A673 (cell line): ENCODE measurements at places on chromosomes 6 and 20. TPM values are rescaled to one million over a fixed set of nuclear protein-coding genes. Genes with fewer than 3 reads are reported as not detected.
A peak's percentile ranks its signal among the peaks of the same experiment; 100 is the strongest.

Gene TINAG
- not detected in 2 replicates for total RNA-seq

Gene GSTA2
- not detected in 2 replicates for total RNA-seq

Gene UNC5CL
- 0.41 and 1.2 TPM in 2 replicates for total RNA-seq

Gene MUCL3
- not detected in 2 replicates for total RNA-seq

Gene ALDH8A1
- total RNA-seq = 0.45 and 0.76 TPM in 2 replicates

Gene MOXD1
- total RNA-seq = not detected in 2 replicates

Gene DEF6
- total RNA-seq = 0.37 and 0.44 TPM in 2 replicates

Gene OR2J3
- total RNA-seq = not detected in 2 replicates

Gene MYCT1
- total RNA-seq = not detected in 2 replicates

Gene KCNK16
- total RNA-seq = not detected in 2 replicates

Gene TGM3
- 0.11 TPM in 1 of 2 replicates, not detected in the other for total RNA-seq

Gene SENP6
- 92.7 and 103 TPM in 2 replicates for total RNA-seq

Gene KIFC1
- total RNA-seq = 123 and 133 TPM in 2 replicates

DNA sequence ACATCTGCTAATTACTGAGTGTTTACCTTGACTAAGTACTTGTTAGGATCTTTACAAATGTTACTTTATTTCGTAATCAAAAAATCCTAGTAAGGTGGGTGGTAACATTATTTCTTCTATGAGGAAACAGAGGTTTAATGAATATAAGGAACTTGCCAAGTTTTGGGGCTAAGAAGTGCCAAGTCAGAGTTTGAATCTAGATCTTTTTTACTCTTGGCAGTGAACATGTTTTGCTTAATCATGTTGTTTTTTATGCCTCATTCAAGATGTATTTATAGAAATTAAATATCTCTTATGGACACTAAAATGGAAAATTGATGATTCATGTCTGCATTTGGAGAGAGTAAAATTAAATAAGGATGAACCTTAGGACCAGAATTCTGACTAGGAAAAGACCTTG is 393.7 kb downstream of the UTRN start:
- peaks cover 8% of the 10 kb centered on the region for H3K4me1 ChIP-seq
- no peak for DNase-seq
- no peaks in the 10 kb centered on the region for H3K27me3 ChIP-seq
- H3K36me3 ChIP-seq = no peaks in the 10 kb centered on the region
- H3K27ac ChIP-seq = no peak overlapping the region

GRCh38 chr6:45922728-45923351 is 92.8 kb downstream of the CLIC5 start:
- H3K27me3 ChIP-seq = no peaks in the 10 kb centered on the region
- H3K36me3 ChIP-seq = no peaks in the 10 kb centered on the region
- no peak overlapping the region for H3K4me3 ChIP-seq

- no peak overlapping the region for H3K4me3 ChIP-seq
- no peaks in the 10 kb centered on the region for H3K27me3 ChIP-seq
- H3K36me3 ChIP-seq = no peaks in the 10 kb centered on the region
- no peak overlapping the region for H3K27ac ChIP-seq
- H3K4me1 ChIP-seq = no peaks in the 10 kb centered on the region
Measured at GRCh38 chr20:23151008-23151703, 65.0 kb upstream of the CD93 start.

DNA sequence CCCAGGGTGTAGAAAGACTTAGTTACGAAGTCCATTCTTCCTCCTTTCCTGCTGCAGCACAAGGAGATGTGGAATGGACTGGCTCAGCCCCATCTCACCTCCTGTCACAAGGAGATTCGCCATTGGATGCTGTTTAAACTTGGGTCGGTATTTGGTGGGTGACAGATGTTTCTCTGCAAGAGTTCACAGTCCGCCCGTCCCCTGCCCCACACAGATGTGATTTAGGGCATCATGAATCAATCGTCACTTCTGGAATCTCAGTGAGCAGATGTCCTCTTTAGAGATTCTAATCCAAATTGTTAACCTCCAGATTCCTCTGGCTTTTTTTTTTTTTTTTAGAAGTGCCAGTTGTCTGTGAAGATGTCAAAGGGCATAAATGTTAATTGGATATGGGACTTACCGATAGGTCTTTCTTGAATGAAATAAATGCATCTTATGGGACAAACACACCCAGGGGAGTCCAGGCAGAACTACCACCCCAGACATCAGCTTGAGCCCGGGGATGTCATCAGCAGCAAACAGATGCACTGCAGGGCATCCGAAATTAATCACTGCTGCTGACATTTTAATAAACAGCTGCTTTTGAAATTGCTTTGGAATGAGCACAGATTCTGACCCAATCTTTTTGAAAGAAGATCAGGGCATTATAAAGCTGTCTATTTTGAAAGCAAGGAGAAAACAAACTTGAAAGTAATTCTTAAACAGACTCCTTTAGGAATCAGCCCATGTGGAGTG is 117.6 kb upstream of the CDH4 start:
- H3K4me1 ChIP-seq = no peaks in the 10 kb centered on the region
- H3K36me3 ChIP-seq = no peaks in the 10 kb centered on the region
- H3K4me3 ChIP-seq = no peak overlapping the region
- H3K27ac ChIP-seq = no peak overlapping the region

- peaks cover 19% of the 10 kb centered on the region for H3K36me3 ChIP-seq
- H3K4me1 ChIP-seq = peaks cover 3% of the 10 kb centered on the region
- no peak for DNase-seq
- H3K27ac ChIP-seq = no peak overlapping the region
- no peak overlapping the region for H3K4me3 ChIP-seq
- H3K27me3 ChIP-seq = no peaks in the 10 kb centered on the region
Measured at GRCh38 chr20:50141811-50142561, 11.5 kb downstream of the PEDS1 start.

GRCh38 chr6:106558364-106558763 is 70.9 kb downstream of the RTN4IP1 start:
- no peak overlapping the region for H3K27ac ChIP-seq
- no peaks in the 10 kb centered on the region for H3K36me3 ChIP-seq
- H3K4me1 ChIP-seq = no peaks in the 10 kb centered on the region
- no peak overlapping the region for H3K4me3 ChIP-seq
- no peaks in the 10 kb centered on the region for H3K27me3 ChIP-seq
- no peak for DNase-seq

- no peak for DNase-seq
- no peak overlapping the region for H3K27ac ChIP-seq
- H3K4me3 ChIP-seq = no peak overlapping the region
- peaks cover 18% of the 10 kb centered on the region for H3K4me1 ChIP-seq
- H3K27me3 ChIP-seq = no peaks in the 10 kb centered on the region
- H3K36me3 ChIP-seq = no peaks in the 10 kb centered on the region
Measured at GRCh38 chr20:54056762-54057639, 13.4 kb downstream of the BCAS1 start.

DNA sequence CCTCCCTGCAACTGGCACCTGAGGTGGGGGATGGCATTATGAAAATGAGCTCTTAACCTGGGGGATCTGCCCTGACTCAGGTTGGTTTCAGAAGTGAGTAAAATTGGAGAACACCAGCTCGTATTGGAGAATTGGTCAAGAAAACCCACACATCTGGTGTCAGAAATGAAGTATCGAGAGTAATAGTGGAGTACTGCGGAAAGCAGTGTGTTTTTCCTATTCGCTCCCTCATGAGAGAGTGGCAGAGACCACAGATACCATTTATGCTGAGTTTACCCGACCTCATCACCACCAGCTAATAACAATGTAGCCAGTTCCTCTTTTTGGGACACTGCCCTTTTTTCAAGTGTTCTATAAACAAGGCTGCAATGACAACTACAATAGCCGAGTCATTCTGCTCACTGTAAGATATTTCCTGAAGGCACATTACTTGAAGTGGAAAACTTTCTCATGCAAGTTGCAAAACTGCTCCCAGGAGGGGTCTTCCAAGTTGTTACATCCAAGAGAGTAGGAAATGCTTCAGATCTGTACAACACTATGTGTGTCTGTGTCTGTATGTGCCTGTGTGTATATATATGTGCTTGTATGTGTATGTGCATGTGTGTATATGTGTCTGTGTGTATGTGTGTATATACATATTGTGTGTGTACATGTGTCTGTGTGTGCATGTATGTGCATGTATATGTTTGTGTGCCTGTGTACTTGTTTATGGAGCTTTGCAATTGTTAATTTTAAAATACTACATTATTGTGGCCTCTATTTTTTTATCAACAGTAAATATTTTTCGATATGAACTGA is 106.0 kb upstream of the CST7 start:
- H3K4me1 ChIP-seq = no peaks in the 10 kb centered on the region
- no peak overlapping the region for H3K4me3 ChIP-seq
- H3K27me3 ChIP-seq = no peaks in the 10 kb centered on the region

- H3K4me1 ChIP-seq = no peaks in the 10 kb centered on the region
- DNase-seq = peak; percentile 46
- no peak overlapping the region for H3K27ac ChIP-seq
- H3K4me3 ChIP-seq = no peak overlapping the region
- no peaks in the 10 kb centered on the region for H3K27me3 ChIP-seq
- H3K36me3 ChIP-seq = no peaks in the 10 kb centered on the region
Measured at GRCh38 chr6:54697424-54697823, 149.1 kb upstream of the FAM83B start.

DNA sequence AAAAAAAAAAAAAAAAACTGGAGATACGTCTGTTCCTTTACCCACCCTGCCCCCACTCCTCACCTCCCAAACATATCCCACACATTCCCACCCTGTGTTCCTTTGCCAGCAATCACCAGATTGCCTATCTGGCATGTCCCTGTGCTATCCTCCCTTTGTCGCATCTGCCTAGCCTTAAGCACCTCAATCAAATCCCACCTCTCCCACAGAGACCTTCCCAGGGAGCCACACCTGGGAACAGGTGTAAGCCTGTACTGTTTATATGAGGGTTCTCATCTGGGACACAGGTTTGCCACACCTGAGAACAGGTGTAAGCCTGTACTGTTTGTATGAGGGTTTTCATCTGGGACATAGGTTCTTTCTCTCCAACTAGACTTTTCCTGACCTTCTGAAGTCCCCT is 16.7 kb downstream of the WFDC3 start:
- DNase-seq = no peak
- H3K27ac ChIP-seq = no peak overlapping the region
- no peaks in the 10 kb centered on the region for H3K4me1 ChIP-seq
- H3K4me3 ChIP-seq = no peak overlapping the region

DNA sequence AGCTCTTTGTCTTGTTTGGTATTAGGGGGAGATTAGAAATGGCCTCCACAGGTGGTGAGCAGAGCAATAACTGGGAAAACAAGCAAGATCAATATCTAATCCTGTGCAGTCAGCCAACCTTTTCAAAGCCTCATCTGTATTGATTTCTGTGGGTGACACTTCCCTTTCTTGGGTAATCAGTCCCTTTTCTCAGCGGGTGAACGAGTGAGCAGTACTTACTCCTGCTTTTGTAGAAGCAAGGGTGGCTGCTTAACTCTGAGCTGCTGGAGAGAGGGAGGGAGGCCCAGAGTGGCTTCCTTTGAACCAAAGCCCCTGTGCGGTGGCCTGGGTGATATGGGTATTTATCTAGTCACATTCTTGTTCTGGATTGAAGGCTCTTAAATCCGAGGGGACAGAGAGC is 254.8 kb upstream of the CHD6 start:
- no peak overlapping the region for H3K27ac ChIP-seq
- no peaks in the 10 kb centered on the region for H3K4me1 ChIP-seq
- no peak for DNase-seq
- H3K4me3 ChIP-seq = no peak overlapping the region
- H3K36me3 ChIP-seq = no peaks in the 10 kb centered on the region

DNA sequence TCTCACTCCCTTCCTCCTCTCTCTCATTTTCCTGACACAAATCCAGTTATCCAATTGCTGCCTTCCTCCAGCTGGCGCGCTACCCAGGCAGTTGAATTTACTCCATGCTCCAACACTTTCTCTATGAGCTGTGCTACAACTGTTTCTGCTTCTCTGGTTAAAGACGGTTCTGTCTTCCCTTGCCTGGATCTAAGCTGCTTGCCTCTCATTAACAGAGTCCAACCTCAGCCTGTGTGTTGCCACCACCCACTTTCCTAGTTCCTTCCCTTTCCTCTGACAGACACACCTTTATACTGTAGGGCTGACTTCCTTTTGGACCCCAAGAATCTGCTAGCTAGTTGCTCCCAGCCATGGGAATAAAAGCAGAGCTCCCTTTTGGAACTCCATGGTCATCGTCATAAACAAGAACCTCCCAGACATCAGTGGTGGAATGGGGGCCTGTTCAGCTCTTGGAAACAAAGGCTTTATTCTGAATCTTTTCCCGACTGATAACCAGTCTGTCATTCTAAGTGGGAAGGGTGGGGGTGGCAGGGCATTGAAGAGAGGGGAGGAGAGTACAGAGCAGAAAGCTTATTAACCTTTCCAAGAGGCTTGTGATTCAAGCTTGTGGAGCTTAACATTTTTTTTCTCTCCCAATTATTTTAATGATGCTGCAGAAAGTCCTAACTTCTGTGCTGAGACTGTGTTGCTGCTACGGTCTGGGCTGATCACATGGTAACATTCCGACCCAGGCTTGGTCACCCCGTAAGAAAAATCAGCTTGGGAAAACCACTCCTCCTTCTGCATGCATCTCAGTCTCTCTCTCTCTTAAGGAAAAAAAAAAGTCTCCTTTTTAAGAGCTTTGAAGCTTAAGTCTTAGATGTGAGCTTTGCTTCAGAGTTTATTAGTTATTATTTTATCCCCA is 31.3 kb upstream of the BMP2 start:
- H3K36me3 ChIP-seq = no peaks in the 10 kb centered on the region
- no peaks in the 10 kb centered on the region for H3K4me1 ChIP-seq
- no peak overlapping the region for H3K27ac ChIP-seq

- H3K27me3 ChIP-seq = peaks cover 60% of the 10 kb centered on the region
- H3K27ac ChIP-seq = no peak overlapping the region
- H3K36me3 ChIP-seq = no peaks in the 10 kb centered on the region
- peaks cover 5% of the 10 kb centered on the region for H3K4me1 ChIP-seq
- H3K4me3 ChIP-seq = no peak overlapping the region
Measured at GRCh38 chr6:108030211-108030610, 44.3 kb downstream of the OSTM1 start.

DNA sequence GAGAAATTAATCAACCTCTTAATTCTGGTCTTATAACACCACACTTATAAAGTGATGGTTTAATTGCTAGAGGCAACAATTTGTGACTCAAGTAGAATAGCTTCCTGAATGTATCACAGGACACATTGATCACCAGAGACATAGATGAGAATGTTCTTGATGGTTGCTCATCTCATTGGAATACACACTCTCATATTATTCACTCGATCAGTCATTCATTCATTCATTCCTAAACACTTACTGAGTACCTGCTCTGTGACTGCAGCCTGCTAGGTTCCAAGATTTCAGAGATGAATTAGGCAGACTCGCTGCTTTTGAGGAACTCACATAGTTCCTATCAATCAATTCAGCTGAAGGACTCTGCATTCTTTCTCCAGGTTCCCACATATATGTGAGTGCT is 365.1 kb upstream of the SOX4 start:
- H3K4me3 ChIP-seq = no peak overlapping the region
- DNase-seq = no peak
- no peaks in the 10 kb centered on the region for H3K4me1 ChIP-seq
